ENCODE measurements at places on chromosomes 12 and 14. TPM values are rescaled to one million over a fixed set of nuclear protein-coding genes. Genes with fewer than 3 reads are reported as not detected.

- peaks cover 68% of the 10 kb centered on the region for H3K27me3 ChIP-seq
- H3K4me3 ChIP-seq, result peak overlapping the region; percentile 16
- peak; percentile 93 for DNase-seq
- peak overlapping the region; percentile 86 for H3K27ac ChIP-seq
Observed at GRCh38 chr12:47990351-47991105, 13.7 kb downstream of the COL2A1 start.

GRCh38 chr12:50914872-50915484, 37.4 kb upstream of the HIGD1C start:
- H3K36me3 ChIP-seq, result peaks cover 21% of the 10 kb centered on the region
- H3K4me3 ChIP-seq, result no peak overlapping the region
- DNase-seq, result no peak
- H3K27me3 ChIP-seq, result no peaks in the 10 kb centered on the region
- no peak overlapping the region for H3K27ac ChIP-seq
- peaks cover 12% of the 10 kb centered on the region for H3K4me1 ChIP-seq

HOXC5 gene
- not detected for total RNA-seq

DNA sequence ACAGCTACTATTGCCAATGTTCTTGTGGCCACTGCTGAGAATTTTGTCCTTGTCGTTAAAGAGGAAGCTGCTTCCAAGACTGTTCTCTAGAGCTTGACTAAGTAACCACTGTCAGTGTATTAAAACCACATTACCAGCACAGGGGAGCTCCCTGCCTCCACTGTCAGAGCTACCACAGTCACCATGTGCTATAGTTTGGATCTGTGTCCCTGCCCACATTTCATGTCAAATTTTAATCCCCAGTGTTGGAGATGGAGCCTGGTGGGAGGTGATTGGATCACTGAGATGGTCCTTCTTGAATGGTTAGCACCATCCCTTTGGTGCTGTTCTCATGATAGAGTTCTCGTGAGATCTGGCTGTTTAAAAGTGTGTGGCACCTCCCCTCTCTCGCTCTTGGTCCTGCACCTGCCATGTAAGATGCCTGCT, 23.2 kb upstream of the RAP1B start:
- peaks cover 31% of the 10 kb centered on the region for H3K4me1 ChIP-seq
- H3K4me3 ChIP-seq, result no peak overlapping the region
- peak; percentile 81 for DNase-seq
- no peaks in the 10 kb centered on the region for H3K27me3 ChIP-seq
- peak overlapping the region; percentile 66 for H3K27ac ChIP-seq
- peaks cover 22% of the 10 kb centered on the region for H3K36me3 ChIP-seq

- H3K4me3 ChIP-seq, result no peak overlapping the region
- DNase-seq, result no peak
- no peaks in the 10 kb centered on the region for H3K4me1 ChIP-seq
- H3K27ac ChIP-seq, result no peak overlapping the region
- no peaks in the 10 kb centered on the region for H3K36me3 ChIP-seq
Observed at GRCh38 chr14:62847168-62847567, 198.1 kb downstream of the KCNH5 start.

AICDA gene
- not detected for total RNA-seq

DNA sequence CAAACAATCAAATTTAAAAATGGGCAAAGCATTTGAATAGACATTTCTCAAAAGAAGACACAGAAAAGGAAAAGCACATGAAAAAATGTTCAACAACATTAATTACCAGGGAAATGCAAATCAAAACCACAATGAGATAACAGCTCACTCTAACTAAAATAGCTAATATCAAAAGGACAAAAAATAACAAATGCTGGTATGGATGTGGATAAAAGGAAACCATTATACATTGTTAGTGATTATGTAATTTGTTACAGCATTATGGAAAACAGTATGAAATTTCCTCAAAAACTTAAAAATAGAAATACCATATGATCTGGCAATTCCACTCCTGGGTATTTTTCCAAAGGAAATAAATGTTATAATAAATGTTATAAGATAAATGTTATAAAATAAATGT, 52.9 kb downstream of the DUSP6 start:
- no peak overlapping the region for H3K27ac ChIP-seq
- no peaks in the 10 kb centered on the region for H3K4me1 ChIP-seq
- H3K4me3 ChIP-seq, result no peak overlapping the region
- no peak for DNase-seq
- peaks cover 10% of the 10 kb centered on the region for H3K27me3 ChIP-seq

GRCh38 chr12:22361785-22362184, 27.3 kb upstream of the ST8SIA1 start:
- H3K36me3 ChIP-seq, result no peaks in the 10 kb centered on the region
- no peaks in the 10 kb centered on the region for H3K27me3 ChIP-seq
- no peak overlapping the region for H3K27ac ChIP-seq
- DNase-seq, result no peak

DNA sequence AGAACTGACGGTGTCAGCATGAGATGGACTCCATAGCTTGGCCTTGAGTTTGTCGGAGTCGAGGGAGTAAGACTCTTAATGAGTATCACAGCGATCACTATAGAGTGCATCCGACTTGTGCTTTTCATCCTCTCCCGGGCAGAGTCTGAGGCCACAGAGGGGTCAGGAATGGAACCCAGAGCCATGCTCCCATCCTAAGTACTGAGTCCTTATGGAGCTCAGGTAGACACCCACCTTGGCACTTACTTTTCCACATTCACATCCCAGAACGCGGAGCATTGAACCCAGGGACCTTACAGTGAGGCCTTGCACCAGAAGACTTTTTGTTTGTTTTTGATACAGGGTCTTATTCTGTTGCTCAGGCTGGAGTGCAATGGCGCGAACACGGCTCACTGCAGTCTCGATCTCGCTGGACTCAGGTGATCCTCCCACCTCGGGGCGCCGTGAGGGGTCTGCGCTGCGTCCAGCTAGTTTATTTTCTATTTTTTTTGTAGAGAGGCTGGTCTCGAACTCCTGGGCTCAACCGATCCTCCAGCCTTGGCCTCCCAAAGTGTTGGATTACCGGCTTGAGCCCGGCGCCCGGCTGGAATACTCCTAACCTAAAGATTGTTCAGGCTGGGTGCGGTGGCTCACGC, 719 bp upstream of the SRSF9 start:
- H3K4me3 ChIP-seq, result peak overlapping the region; percentile 95
- peaks cover 19% of the 10 kb centered on the region for H3K36me3 ChIP-seq
- H3K27me3 ChIP-seq, result no peaks in the 10 kb centered on the region
- peaks cover 36% of the 10 kb centered on the region for H3K4me1 ChIP-seq
- peak overlapping the region; percentile 88 for H3K27ac ChIP-seq
- no peak for DNase-seq

- no peaks in the 10 kb centered on the region for H3K4me1 ChIP-seq
- no peaks in the 10 kb centered on the region for H3K36me3 ChIP-seq
- DNase-seq, result no peak
- H3K27ac ChIP-seq, result no peak overlapping the region
Observed at GRCh38 chr12:132319359-132319950, 9.9 kb downstream of the GALNT9 start.

DNA sequence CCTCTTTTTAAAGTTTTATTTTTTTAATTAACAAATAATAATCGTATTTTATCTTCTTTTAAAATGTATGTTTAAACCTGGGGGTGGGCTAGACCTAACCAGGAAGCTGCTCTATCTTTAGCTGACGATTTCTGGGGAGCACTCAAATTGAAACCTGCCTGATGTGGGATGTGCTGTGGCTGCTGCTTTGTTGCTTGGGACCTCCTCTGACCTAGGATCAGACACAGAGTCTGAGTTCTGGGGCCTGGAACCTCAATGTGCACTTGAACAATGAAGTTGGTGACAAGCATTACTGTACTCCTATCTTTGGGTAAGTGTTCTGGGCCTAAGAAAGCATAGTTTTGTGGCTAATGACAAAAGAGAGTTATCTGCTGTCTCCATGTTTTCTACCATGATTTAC, 386.7 kb downstream of the DAD1 start:
- H3K4me3 ChIP-seq, result peak overlapping the region; percentile 71
- no peaks in the 10 kb centered on the region for H3K36me3 ChIP-seq
- peaks cover 11% of the 10 kb centered on the region for H3K4me1 ChIP-seq
- no peak for DNase-seq

DTX1 gene
- 0.35 TPM for total RNA-seq

DNA sequence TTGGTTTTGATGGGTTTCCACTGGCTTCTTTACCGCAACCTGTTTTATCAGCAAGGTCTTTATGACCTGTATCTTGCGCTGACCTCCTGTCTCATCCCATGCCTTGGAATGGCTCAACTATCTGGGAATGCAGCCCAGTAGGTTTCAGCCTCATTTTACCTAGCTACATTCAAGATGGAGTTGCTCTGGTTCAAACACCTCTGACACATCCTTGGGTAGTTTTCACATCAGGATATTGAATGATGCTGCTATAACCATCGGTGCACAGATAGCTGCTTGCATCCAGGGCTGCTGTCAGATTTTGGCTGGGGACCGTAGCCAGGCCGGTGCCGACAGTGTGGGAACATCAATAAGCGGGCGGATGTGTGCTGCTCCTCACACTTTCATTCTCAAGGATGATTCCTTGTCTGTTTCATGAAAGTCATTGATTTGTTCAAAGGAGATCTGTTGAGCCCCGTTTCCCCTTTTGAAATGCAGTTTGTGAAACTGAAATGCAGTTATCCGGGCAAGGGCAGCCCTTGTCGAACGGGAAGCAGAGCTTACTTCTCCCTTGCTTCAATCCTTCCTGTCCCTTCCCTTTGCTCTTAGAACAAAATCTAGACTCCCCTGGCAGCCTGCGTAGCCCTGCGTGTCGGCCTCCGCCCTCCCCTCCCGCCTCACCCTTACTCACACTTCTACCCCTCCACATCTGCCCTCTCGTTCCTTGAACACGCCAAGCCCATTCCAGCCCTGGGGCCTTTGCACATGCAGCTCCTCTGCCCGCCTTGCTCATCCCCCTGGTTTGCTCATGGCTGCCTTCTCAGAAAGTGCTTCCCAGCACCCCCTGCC, 49.2 kb upstream of the NCOR2 start:
- H3K27me3 ChIP-seq, result peaks cover 5% of the 10 kb centered on the region
- H3K4me3 ChIP-seq, result no peak overlapping the region
- H3K4me1 ChIP-seq, result no peaks in the 10 kb centered on the region
- no peak for DNase-seq

- no peak for DNase-seq
- H3K4me1 ChIP-seq, result peaks cover 38% of the 10 kb centered on the region
- H3K36me3 ChIP-seq, result peaks cover 21% of the 10 kb centered on the region
- no peak overlapping the region for H3K27ac ChIP-seq
- no peak overlapping the region for H3K4me3 ChIP-seq
- peaks cover 11% of the 10 kb centered on the region for H3K27me3 ChIP-seq
Observed at GRCh38 chr12:67633708-67634107, 14.8 kb upstream of the DYRK2 start.

GRCh38 chr14:54654605-54655004, 87.7 kb downstream of the SAMD4A start:
- H3K4me3 ChIP-seq, result no peak overlapping the region
- no peak overlapping the region for H3K27ac ChIP-seq
- H3K27me3 ChIP-seq, result peaks cover 62% of the 10 kb centered on the region
- no peaks in the 10 kb centered on the region for H3K36me3 ChIP-seq

- H3K36me3 ChIP-seq, result no peaks in the 10 kb centered on the region
- H3K4me1 ChIP-seq, result no peaks in the 10 kb centered on the region
- no peaks in the 10 kb centered on the region for H3K27me3 ChIP-seq
- no peak for DNase-seq
- H3K4me3 ChIP-seq, result no peak overlapping the region
Observed at GRCh38 chr12:115191342-115191741, 507.4 kb upstream of the TBX3 start.

ZFYVE26 gene
- total RNA-seq, result 25.3 TPM

DNA sequence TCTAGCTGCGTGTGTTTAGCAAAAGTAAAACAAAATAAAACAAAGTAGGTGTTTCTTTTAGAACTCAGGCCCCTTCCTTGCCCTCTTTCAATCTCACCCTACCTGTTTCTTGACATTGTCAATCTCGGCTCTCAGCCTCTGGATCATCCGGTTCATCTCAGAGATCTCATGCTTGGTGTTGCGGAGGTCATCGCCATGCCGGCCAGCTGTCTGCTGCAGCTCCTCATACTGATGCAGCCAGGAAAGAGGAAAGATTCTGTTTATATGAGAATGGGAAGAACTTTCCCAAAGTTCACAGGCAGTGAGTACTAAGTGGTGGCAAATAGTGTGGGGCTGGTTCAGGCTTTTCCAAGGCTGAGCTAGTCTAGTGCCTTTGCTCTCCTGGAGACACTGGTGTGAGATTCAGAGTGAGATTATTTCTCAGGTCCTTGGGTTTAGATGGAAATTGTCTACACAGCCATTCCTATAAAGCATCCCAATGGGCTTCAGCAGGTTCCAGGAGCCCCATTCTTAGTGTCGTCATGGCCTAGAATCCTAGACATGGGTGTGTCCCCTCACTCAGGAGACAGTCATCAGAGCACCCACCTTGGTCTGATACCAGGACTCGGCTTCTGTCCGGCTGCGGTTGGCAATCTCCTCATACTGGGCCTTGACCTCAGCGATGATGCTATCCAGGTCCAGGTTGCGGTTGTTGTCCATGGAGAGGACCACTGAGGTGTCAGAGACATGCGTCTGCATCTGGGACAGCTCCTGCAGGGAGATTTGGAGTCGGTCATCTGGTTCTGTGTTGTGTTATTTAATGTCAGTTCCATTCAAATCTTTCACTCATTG, 3.0 kb downstream of the KRT5 start:
- H3K4me1 ChIP-seq, result no peaks in the 10 kb centered on the region
- DNase-seq, result no peak
- H3K27me3 ChIP-seq, result peaks cover 18% of the 10 kb centered on the region
- H3K36me3 ChIP-seq, result no peaks in the 10 kb centered on the region

GRCh38 chr12:28027947-28028724, 55.6 kb upstream of the PTHLH start:
- H3K27me3 ChIP-seq, result no peaks in the 10 kb centered on the region
- no peak for DNase-seq
- no peaks in the 10 kb centered on the region for H3K36me3 ChIP-seq
- no peaks in the 10 kb centered on the region for H3K4me1 ChIP-seq
- no peak overlapping the region for H3K27ac ChIP-seq
- H3K4me3 ChIP-seq, result no peak overlapping the region

RNASE7 gene
- total RNA-seq, result not detected

FAM161B gene
- total RNA-seq, result 1.2 TPM

DNA sequence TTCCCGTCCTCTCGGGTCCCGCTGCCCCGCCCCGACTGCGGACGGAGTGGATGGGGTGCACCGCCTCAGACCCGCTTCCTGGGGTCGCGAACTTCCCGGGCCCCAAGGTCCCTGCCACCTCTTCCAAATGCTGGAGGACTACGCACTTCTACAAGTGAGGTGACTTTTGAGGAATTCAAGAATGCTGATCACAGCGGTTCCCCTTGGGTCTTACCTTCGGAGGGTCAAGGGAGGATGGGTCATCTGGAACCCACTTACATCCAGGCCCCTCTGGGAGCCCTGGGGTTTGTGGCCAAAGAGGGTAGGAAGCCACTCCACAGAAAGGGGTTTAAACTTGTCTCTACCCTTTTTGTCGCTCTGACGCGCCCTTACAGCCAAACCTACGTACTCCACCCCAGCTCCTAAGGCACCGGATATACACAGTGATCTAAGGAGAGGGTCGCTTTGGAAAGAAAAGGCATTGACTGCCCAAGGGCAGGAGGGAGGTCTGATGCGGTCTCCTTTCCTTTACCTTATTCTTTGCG, 532 bp upstream of the PRKD1 start:
- peaks cover 29% of the 10 kb centered on the region for H3K27me3 ChIP-seq
- no peak overlapping the region for H3K27ac ChIP-seq
- DNase-seq, result no peak
- H3K4me1 ChIP-seq, result peaks cover 4% of the 10 kb centered on the region
- peaks cover 4% of the 10 kb centered on the region for H3K36me3 ChIP-seq

CMKLR1 gene
- total RNA-seq, result not detected

ATF1 gene
- 44.0 TPM for total RNA-seq

- DNase-seq, result no peak
- H3K36me3 ChIP-seq, result no peaks in the 10 kb centered on the region
- no peak overlapping the region for H3K27ac ChIP-seq
- no peaks in the 10 kb centered on the region for H3K27me3 ChIP-seq
- peaks cover 6% of the 10 kb centered on the region for H3K4me1 ChIP-seq
- H3K4me3 ChIP-seq, result no peak overlapping the region
Observed at GRCh38 chr14:95063391-95063790, 93.9 kb downstream of the DICER1 start.

DNAH10 gene
- total RNA-seq, result 0.05 TPM

Data from activated CD8-positive, alpha-beta memory T cell treated with anti-CD3 and anti-CD28 coated beads, Interleukin-2, amount 10 ng/mL, durations not matched to agents 7 days and 5 days (primary cell).